ENCODE measurements at places on chromosomes 2 and 18.
A peak's percentile ranks its signal among the peaks of the same experiment; 100 is the strongest.

GRCh38 chr2:222864296-222864695 lies 3.5 kb downstream of the ACSL3 start:
- DNase-seq: no peak

DNA sequence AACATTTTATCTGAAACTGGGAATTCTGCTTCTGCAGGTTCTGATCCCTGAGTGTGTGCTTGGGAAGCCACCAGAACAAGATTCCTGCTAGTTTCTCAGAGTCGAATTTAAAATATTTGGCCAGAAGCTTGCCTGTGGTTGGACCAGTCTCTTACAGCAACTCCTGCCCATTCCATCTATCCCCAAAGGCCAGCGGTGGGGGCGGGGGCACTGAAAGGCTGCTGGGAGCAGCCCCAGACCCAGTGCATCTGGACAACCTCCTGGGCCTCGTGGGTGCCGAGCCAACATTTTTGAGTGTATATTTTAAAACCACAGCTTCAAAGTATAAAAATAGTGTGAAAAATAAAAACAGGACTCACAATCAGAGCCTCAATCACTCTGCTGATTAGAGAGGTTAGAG lies 38.6 kb upstream of the ZFP36L2 start:
- no peak for DNase-seq

DNA sequence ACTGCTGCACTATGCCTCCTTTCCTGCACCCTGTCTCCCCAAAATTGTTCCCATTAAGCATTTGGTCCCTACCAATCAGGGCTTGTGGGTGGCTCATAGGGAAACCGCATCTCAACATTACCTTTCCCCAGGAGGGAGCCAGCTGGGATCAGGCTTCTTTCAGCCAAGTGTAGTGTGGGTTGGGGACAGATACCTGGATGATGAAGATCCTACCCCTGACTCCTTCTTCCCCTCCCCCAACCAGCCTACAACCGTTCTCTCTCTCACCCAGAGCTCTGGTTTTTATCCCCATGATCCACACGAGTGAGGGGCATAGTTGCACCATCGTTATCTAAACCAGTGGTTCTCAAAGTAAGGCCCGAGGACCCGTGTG lies 40.0 kb downstream of the ACOXL start:
- no peak for DNase-seq

DNA sequence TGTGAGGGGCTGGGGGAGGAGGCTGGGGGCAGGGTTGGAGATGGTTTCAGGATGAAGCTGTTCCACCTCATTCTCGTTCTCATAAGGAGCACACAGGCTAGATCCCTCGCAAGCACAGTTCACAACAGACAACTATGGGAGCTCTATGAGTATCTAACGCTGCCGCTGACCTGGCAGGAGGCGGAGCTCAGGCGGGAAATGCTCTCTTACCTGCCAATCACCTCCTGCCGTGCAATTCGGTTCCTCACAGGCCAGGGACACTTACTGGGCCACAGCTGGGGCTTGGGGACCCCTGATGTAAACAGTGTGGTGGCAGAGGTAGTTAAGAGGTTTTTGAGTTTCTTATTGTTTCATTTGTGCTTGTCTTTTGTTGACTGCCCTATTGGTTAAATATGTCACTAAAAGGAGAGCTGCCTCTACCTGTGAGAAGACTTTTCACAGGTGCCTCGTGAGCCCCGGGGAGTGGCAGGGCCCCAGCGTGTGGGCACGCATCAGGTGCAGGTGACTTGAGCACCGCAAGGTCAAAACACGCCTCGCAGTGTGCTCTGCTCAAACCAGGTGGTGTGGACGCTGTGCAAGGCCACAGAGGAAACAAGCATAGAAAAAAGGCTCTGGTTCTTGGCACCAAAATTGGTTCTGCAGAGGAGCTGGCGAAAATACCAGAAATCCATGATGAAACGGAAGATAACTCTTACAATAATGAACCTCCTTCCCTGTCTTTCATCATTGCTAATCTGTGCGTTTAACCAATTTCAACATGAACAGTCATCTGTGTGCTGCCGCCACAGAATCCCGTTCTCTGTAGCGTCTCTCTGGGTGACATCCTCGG lies 10.2 kb downstream of the MLPH start:
- DNase-seq: no peak

GRCh38 chr18:79453816-79454735 lies 58.3 kb downstream of the NFATC1 start:
- DNase-seq: no peak

DNA sequence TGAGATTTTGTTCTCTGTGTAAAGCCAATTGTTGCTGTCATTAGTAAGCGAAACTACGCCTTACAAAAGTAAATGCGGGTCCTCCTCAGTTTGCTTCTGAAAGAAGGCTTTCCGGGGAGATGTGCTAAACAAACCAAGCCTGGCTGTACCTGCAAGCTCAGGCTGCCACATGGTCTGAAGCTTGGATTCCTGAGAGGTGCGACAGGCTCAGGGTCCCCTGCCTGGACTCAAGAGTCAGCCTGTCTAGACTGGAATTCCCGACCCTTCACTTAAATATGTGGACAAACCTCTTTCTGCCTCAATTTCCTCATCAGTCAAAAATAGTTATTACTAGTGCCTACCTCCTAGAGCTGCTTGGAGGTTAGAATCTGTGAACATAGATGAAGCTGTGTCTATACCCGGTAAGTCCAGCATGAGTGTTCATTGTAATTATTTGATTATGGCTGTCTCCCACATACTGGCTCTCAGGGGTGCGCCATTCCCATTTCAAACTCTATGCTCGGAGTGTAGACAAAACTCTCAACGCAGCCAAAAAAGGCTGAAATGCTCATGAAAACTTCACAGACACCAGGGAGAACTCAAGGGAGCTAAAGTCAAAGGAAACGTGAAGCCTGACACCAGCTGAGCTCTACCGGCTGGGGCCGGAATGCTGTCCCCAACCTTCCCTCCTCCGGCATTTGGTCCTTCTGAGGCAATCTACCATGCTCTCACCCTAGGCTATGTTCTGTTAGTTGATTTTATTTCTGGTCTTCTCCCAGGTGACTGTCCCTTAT lies 31.4 kb downstream of the SOWAHC start:
- DNase-seq: no peak

DNA sequence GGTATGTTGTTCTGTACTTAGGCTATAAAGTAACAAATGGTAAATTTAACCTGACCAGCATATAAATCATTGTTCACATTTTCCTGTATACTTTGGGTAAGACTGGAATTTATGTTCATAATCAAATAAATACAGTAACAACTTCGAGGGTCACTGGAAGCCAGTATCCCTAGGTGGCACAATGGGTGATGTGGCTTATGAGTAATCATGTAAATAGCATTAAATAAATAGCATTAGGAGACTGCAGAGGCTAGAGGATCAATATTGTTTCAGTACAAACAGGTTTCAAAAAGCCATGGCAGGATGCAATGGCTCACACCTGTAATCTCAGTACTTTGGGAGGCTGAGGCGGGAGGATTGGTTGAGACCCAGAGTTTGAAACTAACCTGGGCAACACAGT lies 690.6 kb downstream of the SLC4A3 start:
- DNase-seq: no peak

DNA sequence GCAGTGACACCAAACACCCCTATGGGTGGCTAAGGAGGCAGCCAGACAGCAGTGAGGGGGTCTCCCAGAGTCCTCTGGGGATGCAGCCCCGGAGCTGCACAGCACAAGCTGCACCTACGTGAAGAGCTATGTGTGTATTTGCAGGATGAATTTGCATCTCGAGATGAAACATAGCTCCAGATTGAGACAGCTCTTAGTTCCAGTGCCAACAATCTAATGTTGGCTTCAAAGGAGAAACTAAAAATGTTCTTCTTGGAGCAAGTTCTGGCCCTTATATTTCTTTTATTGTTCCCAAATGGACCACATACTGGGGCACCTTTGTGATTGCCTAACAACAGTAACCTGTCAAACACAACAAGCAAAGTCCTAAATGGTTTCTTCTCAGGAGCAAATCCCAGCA lies 233.9 kb downstream of the SLC4A3 start:
- DNase-seq: no peak

DNA sequence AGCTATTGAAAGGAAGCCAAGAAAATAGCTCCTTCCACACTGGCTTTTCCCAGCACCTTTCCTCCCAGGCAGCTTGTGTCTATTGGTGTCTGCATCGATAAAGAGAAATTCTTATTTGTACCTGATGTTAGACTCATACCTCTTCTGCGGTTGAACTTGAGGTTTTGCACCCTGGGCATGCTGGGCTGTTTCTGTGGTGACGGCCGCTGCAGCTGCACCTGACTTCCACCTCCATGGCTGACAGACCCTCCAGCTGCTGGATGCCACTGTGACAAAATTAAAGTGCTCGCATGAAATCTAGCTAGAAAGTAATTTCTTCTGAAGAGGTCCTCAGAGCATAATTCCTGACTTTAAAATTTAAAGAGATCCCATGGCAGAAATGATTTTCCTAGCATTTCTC lies 6.6 kb downstream of the FECH start:
- DNase-seq: peak; percentile 19

- DNase-seq: no peak
Observed at GRCh38 chr2:149921911-149922616, 334.5 kb upstream of the MMADHC start.

DNA sequence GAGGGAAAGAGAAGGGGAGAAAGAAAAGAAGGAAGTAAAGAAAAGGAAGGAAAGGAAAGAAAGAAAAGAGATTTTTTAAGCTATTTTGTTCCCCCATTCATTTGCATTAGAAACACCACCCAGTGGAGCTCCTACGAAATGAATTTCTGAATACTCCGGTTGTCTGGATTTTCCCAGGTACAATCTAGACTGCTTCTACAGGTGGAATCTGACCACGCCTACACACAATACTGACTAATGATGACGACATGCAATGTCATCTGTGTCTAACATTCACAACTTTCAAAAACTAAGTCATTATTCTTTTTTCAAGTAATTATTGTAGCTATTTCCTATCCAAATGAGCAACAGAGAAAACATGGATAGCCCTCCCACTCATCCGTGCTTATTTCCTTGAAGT lies 121.7 kb downstream of the ZNF516 start:
- DNase-seq: no peak

DNA sequence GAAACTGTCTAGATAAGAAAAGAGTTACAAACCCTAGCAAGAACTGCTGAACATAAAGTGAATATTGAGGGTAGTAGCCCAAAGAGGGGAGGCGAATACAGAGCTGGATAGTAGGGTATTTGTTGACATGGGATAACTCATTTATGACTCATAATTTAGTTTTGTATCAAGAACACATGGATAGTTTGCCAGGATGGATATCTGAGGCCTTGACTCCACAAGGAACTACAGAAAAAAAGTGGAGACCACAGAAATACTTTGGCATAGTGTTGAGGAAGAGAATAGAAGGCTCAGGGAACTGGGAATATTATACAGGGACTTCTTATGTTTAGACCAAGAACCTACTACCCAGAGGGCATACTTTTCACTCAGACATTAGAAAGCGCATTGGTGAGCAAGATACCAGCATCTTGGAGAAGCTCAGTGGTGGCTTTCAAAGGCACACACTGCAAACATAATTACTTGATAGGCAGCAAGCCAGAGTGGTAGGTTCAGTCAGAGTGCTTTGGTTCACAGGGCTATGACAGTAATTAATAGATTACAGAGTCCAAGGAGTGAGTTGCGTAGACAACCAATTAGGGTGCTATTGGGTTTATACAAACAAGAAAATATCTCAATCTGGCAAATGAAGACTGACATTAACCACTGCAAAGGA lies 51.9 kb upstream of the ZBTB7C start:
- DNase-seq: no peak

- no peak for DNase-seq
Observed at GRCh38 chr2:74131901-74132300, 15.8 kb downstream of the BOLA3 start.

- no peak for DNase-seq
Observed at GRCh38 chr2:124149571-124149970, 124.5 kb downstream of the CNTNAP5 start.

- no peak for DNase-seq
Observed at GRCh38 chr2:45919711-45920111, 268.2 kb downstream of the PRKCE start.

DNA sequence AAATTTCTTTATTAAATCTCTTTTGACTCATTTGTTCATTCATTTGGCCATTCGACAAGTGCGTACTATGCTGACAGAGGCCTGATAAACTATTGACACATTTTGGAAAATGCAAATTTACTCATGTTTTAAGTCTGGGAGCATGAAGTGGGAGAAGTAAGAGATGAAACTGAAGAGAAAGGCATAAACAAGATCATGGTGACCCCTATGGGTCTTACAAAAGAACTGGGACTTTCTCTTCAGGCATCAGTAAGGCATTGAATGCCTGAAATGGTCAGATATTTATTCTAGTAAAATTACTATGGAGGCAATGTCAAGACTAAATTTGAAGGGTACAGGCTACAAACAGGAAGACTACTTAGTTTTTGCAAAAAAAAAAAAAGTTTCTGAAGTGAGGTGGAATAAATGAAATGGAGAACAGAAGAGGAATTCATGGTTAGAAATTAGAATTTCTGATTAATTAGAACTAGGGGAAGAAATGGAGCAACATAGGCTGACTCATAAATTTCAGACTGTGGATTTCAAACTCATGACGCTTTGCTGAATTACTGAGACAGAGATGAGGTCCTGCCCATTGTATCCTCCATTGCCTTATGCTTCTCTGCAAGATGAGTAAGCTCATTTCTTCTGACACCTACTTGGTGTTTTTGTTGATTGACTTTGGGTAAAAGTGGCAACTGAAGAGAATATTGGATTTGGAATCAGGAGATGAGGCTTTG lies 32.7 kb downstream of the VSNL1 start:
- DNase-seq: no peak

GRCh38 chr2:156689939-156690338 lies 253.8 kb downstream of the GPD2 start:
- DNase-seq: no peak

GRCh38 chr2:97994476-97994875 lies 1.3 kb downstream of the TMEM131 start:
- DNase-seq: no peak

DNA sequence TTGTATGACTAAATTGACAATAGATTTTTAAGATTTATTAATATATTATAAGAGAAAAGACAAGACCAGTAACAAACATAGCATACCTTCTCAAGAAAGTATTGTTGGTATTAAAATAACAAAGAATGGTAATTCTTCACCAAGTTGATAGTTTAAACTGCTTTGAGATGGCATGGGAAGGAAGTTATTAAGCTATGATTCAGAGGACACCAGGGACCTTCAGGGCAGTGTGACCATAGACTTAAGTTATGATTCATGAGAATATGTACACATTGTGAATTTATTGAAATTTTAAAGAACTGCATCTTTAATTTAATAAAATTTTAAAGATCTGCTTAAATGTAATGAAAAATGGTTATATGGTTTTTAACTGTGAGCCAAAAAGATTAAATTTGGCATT lies 205.7 kb downstream of the DSEL start:
- DNase-seq: no peak

GRCh38 chr2:12733846-12734245 lies 17.1 kb downstream of the TRIB2 start:
- no peak for DNase-seq

DNA sequence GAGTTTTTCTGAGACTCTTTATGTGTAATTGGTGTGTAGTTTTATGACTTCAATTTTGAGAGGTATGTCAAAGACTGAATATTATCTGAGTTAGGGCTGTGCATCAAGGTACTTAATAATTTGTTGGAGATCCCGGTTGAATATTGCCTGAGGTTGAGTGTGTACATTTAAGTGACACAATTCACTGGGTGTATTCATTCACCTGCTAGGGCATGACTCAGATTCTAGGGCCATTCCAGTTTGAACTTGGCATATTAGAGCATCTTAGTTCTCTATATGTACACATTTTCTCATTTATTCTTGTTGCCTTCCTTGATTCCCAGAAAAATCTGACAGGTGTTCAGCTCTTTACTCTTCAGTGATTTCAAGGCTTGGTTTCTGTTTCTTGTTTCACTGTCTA lies 12.5 kb downstream of the MAP4K4 start:
- DNase-seq: no peak

GRCh38 chr2:172196768-172197431 lies 94.2 kb upstream of the DLX2 start:
- DNase-seq: peak; percentile 42

Data from activated CD4-positive, alpha-beta T cell treated with anti-CD3 and anti-CD28 coated beads, Interleukin-10, Interleukin-2, amounts not matched to agents 100 ng/mL and 50 ng/mL, durations not matched to agents 16 hours and 8 hours (primary cell).